Spinal cord (tissue), 10 donors: ENCODE measurements at places on chromosomes 2 and 18.
A peak's percentile ranks its signal among the peaks of the same experiment; 100 is the strongest.

GRCh38 chr2:63049970-63050333, 678 bp upstream of the OTX1 start:
- no peak for DNase-seq

GRCh38 chr2:200369886-200370285, 63.4 kb downstream of the SPATS2L start:
- DNase-seq: no peak

DNA sequence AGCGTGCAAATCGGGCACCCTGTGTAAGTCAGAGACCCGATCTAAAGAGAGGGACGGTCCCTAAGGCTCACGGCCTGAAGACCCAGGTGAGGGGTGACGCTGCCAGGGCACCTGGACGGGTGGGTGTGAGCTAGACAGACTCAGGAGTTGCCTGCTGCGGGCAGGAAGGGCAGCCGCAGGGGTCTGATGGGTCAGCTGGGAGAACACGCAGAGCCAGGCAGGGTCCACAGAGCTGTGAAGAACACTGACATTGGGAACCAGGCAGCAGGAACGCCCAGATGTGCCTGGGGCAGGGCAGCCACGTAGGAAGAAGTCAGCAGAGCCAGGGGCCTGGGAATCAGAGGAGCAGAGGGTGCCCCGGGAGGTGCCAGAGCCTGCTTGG, 25.9 kb downstream of the HDAC4 start:
- no peak for DNase-seq

DNA sequence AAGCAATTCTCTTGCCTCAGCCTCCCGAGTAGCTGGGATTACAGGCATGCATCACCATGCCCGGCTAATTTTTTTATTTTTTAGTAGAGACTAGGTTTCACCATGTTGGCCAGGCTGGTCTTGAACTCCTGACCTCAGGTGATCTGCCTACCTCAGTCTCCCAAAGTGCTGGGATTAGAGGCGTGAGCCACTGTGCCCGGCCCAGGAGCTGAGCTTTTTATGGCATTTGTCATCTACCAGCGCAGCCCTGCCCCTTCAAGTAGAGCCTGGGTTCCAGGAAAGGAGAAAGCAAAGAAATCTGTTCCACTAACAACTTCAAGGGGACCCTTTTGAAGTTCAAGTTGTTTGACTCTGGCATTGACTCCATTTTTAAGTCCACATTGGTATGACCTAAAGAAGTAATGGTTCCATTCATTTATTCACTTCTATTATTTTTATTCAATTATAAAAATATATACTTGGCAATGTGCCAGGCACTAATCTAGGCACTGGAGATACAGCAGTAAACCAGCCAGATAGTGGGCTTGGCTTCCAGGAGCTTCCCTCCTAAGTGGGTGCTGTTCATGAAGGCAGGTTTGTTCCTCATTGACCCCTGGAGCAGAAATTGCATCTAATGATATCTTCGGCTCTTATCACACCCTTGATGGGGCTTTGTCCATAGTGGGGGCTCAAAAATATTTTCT, 8.0 kb upstream of the SFTPB start:
- no peak for DNase-seq

- DNase-seq: no peak
Observed at GRCh38 chr2:42907835-42908234, 115.5 kb upstream of the HAAO start.

DNA sequence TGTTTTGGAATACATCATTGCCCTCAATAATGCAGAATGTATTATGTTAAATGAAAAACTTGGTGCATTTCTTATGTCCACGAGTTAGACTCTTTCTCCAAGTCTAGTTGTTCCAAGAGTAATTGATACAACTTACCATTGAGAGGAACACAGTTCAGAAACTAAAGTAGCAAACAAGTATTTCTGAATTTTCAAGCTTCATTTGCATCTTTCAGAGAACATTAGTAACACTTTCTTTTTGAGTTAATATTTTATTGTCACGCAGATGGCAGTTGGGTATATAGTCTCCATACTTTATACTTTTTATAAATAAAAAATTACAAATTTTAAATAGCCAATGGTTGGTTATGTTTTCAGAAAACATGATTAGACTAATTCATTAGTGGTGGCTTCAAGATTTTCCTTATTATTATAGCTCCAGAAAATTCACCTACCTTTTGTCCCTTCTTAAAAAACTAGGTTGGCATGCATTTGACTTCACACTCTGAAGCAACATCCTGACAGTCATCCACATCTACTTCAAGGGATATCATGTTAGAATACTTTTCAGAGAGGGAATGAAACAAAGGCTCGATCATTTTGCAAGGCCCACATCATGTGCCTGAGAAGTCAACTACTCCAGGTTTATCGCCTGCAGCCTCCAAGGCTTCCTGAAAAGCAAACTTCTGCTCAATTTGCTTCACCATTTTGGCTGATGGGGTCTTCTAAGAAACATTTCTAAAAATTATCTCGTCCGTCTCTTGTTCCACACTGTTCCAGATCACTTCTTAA, 29.9 kb downstream of the LYPD6B start:
- DNase-seq: no peak

GRCh38 chr2:237271698-237272652, 142.0 kb downstream of the COL6A3 start:
- no peak for DNase-seq

DNA sequence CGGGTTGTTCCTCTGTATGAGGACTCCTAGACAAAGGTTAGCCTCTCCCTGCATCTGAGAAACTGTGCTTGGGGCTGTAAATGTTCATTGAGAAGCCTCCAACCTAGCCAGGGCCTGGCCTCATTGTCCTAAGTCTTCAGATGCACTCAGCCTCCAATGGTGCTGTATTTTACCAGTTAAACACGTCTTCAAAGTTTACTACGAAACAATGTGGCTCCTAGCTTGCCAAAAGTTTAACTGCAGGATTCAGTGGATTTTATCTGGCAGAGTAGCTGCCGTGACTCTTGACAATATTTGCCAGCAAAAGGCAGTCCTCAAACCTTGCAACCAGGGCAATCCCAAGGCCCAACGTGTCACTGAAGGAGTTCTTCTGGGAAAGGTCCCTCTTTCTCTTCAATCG, 1.1 kb downstream of the PID1 start:
- peak; percentile 22 for DNase-seq

DNA sequence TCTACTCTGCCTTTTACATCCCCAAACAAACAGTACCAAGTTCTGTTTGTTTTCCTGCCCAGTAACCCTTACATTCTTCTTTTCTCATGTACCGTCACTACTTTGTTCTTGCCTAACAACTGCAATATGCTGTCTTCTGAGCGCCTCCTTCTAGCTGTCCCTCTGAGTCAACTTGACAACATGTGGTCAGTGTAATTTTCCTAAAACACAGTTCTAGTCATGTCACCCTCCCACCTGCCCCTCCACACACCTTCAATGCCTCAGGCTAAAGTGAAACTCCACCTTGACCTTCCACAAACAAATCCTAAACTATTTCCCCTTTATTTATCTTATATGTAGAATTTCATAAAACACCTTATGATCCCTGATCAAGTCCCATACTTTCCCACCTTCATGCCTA, 124.6 kb upstream of the CD302 start:
- DNase-seq: no peak

DNA sequence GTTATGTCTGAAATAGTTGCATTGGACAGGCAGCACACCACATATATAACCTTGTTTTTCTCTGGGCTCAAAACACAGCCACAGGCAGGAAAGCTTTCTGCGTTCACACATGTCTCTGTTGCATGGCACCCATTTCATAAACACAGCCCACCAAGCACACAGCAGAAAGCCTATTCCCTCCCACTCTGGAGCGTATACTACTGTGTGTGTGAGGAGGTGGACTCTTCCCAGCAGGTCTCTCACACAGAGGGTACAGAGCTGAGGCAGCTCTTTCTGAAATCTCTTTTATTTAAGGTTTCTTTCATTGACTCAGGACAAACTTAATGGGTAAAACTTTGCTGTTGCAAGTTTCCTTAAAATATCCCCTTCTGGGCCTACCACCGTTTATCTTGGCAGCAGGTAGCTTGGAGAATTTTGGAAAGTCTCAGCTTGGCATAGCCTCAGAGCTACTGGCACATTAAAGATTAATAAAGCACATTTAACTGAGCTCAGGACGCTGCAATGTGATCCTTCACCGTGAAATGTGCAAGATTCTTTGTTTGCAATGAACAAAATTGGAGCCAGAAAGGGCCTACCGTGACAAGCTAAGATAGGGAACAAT, 105.1 kb upstream of the NCKAP5 start:
- peak; percentile 66 for DNase-seq

DNA sequence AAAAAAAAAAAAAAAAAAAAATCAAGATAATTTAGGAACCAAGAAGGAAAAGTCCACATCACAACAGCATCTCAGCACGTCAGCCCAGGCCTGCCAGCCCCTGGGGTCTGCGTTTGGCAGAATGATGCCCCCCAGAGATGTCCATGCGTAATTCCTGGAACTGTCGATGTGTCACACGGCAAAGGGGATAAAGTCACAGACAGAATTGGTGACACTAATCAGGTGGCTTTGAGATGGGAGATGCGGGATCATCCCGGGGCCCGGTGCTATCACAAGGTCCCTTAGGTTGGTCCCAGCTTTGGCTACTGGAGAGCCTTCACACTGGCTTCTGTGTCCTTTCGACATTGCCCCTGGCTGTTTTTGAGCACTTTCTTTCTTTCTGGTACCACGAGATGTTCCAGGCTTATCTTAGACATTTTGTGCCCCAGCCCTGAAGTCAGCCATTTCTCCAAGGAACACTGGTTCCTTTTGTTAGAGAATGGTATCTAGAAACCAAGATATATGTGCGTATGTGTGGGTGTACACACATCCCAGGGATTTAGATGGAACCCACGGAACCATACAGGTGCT, 20.7 kb downstream of the RAMP1 start:
- DNase-seq: no peak

DNA sequence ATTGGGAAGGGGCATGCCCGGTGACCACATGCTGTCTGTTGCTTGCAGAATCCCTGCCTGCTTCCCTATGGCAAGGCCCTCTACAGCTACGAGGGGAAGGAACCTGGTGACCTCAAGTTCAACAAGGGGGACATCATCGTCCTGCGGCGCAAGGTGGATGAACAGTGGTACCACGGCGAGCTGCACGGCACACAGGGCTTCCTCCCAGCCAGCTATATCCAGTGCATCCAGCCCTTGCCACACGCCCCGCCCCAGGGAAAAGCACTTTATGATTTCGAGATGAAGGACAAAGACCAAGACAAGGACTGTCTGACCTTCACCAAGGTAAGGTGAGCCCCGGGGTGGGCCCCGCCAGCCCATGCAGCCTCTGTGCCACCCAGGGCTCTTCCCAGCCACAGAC, 218.6 kb downstream of the SH3RF3 start:
- DNase-seq: no peak

- DNase-seq: no peak
Observed at GRCh38 chr2:168986398-168986943, 44.7 kb downstream of the ABCB11 start.

- no peak for DNase-seq
Observed at GRCh38 chr2:97967931-97968627, 27.7 kb downstream of the TMEM131 start.

- DNase-seq: no peak
Observed at GRCh38 chr18:49162226-49162864, 211.6 kb upstream of the SMAD7 start.

DNA sequence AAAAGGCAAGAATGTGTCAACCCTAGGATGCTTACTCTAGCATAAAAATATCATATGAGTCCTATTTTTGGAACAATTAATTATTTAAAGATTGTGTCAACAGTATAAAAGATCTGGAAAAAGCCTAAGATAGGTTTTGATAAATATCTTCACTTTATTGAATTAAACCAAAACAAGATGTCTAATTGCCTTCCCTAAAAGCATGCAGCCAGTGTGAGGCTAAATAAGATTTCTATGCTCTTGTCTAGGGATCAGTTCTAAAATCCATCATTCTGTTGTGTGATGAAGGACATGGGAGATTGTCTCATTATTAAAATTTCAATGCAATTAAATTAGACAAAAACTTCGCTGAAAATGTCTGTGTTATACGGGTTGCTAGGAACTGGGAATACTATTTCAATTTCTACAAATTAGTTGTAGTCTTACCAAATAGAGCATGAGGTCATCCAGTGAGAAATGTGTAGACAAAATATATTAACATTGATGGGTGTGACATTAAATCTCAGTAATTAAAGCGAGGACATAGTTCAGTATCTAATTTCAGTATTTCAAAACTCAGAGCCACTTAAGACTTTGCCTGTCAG, 535.6 kb upstream of the FSIP2 start:
- DNase-seq: no peak
